H7 (cell line): ENCODE measurements at places on chromosomes 6 and 20.
A peak's percentile ranks its signal among the peaks of the same experiment; 100 is the strongest.

DNA sequence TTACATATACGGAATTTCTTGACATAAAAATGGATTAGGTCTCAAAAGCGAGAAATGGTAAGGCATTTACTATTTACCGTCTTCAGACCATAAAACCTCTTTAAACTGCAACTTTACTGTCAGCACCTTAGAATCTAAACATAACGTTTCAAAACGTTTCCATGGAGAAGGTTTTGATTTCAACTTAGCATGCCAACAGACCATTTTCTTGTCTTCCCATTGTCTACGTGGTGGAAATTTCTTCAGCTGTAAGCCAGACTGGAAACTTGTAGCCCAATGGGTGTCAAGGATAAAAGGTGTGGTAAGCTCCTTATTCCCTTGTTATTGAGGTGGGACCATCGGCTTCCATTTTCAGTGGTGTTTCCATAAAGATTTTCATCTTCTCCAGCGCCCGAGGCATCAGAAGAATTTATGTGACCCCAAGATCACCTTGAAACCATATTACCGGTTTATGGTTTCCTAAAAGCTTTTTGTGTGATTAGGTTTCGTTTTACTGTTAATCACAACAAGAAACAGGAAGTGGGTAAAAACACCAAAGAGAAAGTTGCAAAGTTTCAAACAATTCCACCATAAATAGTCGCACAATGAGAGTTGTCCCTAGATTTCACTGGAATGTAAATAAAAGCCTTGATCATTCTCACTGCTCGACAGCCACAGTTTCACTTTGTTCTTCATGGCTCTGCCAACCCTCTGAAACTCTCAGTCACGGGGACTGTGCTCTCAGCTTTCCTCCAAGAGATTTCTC lies 63.0 kb upstream of the CD2AP start:
- no peak for DNase-seq

DNA sequence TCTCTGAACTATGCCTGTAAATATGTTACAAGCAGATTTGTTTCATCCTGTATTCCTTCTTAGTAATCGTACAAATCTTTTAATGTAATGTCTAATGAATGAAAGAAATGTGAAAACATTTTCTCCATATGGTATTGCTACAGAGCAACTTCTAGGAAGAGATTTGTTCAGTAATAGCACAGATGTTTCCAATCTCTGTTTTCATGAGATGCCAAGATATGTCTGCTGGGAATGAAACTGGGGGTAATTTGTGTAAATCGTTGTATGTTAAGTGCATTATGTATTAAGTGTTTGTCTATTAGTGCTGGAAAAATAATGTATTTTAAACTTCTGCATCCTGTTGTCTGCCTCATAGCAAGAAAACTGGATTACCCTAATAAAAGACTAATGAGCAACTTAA lies 722.2 kb upstream of the EYS start:
- DNase-seq, result no peak

DNA sequence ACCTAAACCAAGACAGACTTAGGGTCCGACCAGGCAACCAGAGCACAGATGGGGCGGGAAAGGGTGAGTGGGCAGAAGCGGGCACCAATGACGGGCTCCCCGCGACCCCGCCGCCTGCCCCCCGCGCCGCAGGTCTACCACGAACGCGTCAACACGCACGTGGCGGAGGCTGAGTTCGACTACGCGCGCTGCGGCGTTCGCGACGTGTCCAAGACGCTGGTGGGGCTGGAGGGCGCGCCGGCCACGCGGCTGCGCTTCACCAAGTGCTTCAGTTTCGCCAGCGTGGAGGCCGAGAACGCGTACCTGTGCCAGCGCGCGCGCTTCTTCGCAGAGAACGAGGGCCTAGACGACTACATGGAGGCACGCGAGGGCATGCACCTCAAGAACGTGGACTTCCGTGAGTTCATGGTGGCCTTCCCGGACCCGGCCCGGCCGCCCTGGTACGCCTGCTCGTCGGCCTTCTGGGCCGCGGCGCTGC lies 5.1 kb downstream of the TMEM151B start:
- DNase-seq, result peak; percentile 57

DNA sequence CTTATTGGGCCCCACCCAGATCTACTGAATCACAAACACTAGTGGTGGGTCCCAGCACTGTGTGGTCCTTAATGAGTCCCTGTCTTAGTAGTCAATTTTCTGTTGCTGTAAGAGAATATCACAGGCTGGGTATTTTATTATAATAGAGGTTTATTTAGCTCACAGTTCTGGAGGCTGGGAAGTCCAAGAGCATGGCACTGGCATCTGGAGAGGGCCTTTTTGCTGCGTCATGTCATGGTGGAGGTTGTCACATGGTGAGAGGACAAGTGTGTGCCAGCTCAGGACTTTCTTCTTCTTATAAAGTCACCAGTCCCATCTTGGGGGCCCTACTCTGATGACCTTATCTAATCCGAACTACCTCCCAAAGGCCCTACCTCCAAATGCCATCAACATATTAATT lies 105.0 kb downstream of the PPP1R14C start:
- no peak for DNase-seq

- peak; percentile 71 for DNase-seq
Measured at GRCh38 chr6:40695114-40695513, 108.0 kb upstream of the LRFN2 start.

GRCh38 chr6:108673602-108674001 lies 112.9 kb downstream of the FOXO3 start:
- no peak for DNase-seq

GRCh38 chr6:99790679-99791078 lies 184.0 kb downstream of the PRDM13 start:
- no peak for DNase-seq

- no peak for DNase-seq
Measured at GRCh38 chr6:164401871-164402270, 907.5 kb downstream of the C6orf118 start.

GRCh38 chr6:1216488-1216974 lies 95.4 kb upstream of the FOXQ1 start:
- DNase-seq, result no peak

- peak; percentile 85 for DNase-seq
Measured at GRCh38 chr20:62879275-62880146, 17.9 kb upstream of the TCFL5 start.

- peak; percentile 53 for DNase-seq
Measured at GRCh38 chr20:63734946-63735858, 1.3 kb upstream of the LIME1 start.

DNA sequence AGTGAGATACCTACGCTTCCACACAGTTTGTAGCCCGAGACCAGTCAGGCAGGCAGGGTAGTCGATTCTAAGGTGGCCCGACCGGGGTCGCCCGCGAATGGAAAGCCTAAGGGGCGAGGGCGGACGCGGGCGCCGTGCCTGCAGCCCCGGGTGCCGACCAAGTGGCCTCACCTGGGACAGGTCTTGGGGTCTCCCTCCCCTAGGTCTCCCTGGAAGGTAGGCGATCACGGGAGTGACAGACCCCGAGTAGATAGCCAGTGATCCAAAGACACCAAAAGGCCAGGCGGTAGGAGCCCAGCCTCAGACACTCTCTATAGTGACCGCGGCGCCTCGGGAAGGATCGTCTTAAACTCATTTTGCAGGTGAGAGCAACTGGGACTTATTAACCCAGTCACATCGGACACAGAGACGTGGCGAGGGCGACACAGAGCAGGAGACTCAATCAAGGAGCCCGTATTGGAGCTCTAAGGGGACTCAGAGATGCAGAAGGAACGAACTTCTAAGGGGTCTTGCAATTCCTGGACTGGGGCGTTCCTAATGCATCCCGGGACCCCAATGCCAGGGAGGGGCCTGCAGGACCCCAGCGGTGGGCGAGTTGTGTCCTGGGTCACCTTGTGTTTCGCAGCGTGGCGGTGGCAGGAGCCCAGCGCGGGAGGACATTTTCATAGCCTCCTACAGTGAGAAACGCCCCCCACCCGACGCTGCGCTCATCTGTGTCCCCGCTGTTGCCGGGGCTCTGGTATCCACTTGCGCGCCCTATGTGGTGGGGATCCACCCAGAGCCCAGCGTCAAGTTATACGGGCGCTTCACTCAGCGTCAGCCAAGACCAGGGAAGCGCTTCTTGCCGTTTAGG lies 2.1 kb upstream of the VSX1 start:
- peak; percentile 87 for DNase-seq

DNA sequence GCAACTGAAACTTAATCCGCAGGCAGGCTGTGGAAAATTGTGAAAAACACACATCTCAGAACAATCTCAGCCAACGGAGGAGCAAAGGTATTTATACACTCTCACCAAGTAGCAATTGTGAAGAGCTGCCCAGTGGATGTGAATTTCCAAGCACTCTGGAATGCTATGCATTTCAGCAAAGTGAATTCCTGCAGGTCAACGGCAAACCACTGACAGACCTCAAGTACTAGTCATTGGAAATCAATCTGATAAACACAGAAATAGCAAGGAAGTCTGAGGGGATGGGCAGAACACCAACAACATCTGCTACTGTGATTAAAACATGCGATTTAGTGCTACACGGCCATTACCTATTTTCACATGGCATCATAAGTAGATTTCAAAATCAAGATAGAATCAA lies 429.1 kb downstream of the HTR1B start:
- no peak for DNase-seq

DNA sequence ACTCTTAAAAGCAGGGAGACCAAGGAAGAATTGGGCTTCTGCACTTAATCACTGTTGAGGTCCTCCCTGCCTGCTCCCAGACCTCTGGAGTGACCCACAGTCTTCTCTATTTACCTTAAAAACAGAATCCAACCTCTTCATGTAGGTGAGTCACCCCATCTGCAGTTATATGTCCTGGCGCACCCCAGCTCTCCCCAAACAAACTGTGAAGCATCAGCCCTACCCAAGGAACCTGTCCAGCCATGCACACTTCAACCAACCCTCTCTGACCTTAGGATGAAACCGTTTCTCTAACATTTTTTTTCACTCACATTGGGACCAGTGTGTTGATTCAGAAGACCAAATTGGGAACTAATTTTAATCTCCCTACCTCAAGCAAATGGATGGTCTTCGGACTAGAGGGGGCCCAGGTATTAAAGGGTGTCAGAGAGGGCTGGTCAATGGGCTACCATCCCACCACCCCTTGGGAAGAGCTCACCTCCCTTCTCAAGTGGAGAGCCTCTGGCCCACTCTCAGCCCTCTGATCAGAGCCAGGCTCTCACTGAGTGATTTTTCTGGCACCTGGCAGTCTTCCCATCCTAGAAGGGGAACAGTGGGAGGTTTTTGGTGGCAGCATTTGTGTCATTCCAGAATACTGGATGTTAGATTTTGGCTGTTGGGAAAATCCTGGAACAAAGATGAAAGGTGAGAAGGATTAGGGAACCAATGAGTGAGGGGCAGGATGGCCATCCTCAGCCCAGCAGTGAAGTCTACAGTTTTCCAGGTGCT lies 203.6 kb downstream of the LRFN2 start:
- DNase-seq, result no peak

DNA sequence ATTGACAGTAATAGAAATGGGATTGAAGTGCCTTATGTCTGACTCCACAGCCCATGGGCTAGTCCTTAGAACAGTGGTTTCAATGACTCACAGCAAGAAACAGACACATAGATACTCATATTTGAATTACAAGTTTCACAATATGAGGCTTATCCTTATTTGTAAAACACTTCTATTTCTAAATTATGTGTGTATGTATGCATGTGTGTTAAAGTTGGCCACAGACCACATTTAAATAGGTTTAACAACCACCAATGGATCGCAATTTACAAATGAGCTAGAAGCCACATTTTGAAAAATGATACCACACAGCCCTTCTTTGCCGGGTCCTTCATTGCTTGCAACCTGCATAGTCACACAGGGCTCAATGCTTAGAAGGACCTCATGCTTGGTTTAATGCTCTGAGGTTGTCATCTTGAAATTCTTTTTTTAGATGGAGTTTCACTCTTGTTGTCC lies 157.8 kb upstream of the PREP start:
- no peak for DNase-seq

DNA sequence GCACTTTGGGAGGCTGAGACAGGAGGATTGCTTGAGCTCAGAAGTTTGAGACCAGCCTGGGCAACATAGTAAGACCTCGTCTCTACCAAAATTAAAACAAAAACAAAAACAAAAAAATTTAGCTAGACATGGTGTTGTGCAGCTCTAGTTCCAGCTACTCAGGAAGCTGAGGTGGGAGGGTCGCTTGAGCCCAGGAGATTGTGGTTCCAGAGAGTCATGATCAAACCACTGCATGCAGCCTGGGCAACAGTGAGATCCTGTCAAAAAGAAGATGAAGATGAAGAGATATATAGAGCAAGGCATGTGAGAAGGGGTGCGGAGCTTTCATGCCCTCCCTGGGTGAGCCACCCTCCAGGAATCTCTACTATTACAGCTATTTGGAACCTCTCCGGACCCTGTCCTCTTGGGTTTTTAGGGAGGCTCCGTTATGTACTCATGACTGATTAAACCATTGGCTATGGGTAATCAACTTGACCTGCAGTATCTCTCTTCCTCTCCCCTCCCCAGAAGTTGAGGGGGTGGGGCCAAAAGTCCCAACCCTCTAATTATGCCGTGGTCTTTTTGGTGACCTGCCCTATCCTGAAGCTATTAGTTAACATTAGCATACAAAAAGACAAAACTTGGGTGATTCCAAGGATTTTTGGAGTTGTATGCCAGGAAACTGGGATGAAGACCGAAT lies 9.0 kb downstream of the POLH start:
- no peak for DNase-seq

DNA sequence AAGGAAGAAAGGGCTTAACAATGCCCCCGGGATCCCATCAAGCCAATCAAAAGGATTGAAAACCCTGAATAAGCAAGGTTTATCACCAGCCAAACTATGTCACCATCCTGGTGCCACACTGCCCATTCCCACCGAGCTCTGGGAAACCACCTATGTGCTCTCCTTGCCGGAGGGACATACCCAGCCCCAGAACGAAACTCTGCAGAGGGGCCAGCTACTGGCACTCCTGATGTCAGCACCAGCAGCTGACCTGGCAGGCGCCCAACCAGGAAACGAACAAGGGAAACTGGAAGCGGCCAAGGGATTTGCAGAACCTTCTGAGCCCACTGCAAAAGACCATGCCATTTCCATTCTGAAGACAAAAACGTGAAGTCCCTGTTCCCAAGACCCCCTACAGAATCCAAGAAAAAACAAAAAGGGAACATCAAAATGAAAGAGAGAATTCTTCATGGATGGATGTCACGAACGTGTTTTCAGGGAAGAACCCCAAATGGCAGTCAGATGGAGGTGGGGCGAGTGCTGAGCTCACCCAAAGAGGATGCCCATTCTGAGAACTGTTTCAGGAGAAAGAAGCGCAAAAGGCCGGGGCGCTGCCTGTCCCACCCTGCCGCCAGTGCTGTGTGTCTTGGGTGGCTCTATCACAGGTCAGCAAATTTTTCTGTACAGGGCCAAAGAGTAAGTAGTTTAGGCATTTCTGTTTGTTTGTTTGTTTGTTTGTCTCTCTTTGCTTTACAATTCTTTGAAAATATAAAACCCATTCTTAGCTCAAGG lies 305.2 kb downstream of the ESR1 start:
- DNase-seq, result no peak

GRCh38 chr6:10837622-10837994 lies 731 bp downstream of the MAK start:
- peak; percentile 73 for DNase-seq

- no peak for DNase-seq
Measured at GRCh38 chr6:81708113-81708699, 44.3 kb downstream of the TENT5A start.

- no peak for DNase-seq
Measured at GRCh38 chr20:8249634-8250033, 117.6 kb downstream of the PLCB1 start.

- DNase-seq, result no peak
Measured at GRCh38 chr6:44266347-44266746, 996 bp upstream of the NFKBIE start.

- DNase-seq, result no peak
Measured at GRCh38 chr20:15241681-15242080, 904.3 kb upstream of the FLRT3 start.

- no peak for DNase-seq
Measured at GRCh38 chr6:73109659-73110058, 115.6 kb downstream of the KHDC1L start.

GRCh38 chr20:60272790-60273189 lies 314.6 kb downstream of the CDH26 start:
- DNase-seq, result no peak
